HL-60 (cell line): ENCODE measurements at places on chromosomes 16 and 17.
A peak's percentile ranks its signal among the peaks of the same experiment; 100 is the strongest.

DNA sequence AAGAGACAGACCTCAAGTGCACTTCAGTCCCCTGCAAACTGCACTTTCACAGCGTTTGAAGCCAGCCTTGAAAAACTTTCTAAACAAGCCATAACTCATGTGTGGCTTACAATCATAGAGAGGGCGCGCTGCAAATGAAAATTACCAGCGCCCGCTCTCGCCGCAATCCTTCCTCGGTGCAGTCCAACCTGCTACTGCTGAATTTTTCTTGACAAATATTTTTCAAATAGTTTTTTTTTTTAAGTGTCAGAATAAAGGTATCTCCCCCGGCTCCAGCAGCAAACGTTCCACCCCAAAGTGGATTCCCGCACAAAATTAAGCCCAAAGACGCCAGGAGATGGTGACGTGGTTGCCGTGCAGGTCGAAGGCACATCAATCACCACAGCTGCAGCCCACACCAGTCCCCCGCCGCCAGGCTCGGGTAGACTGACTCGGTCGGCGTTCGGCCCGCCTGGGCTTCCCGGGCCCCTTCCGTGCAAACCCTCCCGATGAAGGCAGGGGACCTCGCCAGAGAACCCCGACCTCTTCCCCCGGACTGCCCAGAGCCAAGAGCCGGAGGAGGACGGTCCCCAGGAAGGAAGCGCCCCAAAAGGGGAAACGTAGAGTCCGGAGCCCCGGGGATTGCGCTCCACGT is 630 bp downstream of the GRB2 start:
- peak; percentile 51 for DNase-seq

DNA sequence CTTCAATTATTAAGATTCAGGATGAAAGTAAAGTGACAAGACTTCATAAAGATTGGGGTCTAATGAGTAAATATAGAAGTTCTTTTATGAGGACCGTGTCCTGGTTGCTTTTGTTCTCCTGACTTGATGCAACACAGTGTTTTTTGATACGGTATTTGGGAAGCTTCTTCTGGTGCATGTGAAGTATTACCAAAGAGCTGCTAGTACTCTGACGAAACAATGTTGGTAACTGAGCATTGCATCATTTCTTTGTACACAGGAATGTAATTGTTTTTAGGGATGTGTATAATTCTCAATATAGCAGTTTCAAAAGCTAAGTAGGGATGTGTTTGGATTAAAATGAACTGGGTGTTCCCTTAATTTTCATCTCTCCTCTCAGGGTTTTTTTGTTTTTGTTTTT is 15.9 kb downstream of the KPNB1 start:
- peak; percentile 71 for DNase-seq

DNA sequence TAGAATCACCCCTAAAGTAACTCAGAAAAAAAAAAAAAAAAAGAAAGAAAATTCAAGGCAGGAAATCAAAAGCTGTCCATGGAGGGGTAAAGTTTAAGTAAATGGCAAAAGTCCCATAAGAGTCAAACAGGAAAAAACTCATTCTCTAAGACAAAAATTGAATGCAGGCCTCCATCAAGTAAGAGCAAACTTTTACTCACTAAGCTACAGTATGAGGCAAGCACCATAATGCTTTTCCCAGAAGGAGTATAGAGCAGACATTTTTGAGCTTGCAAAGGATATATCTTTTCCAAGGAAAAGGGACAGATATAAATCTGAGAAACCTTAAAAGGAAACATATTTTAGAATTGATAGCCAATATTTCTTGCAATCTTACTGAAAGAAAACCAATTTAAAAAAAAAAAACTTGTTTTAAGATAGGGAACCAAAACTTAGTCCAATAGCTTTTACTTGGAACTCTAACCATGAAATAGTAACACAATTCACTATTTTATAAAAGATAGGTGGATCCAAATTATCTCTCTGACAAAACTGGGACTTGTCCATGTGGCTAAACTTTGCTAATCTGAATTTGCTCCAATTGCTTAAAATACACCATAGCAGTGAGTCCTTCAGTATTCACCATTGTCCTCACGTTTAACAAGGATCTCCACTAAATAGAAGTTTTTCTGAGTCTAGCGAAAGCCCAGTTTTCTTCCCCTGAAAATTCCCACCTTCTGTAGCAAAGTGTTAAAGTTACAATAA is 99.8 kb downstream of the CDH11 start:
- DNase-seq, result no peak

- DNase-seq, result no peak
Measured at GRCh38 chr17:56641894-56642293, 48.4 kb downstream of the NOG start.

GRCh38 chr17:66965801-66966262 is 1.3 kb downstream of the CACNG4 start:
- DNase-seq, result no peak

GRCh38 chr17:57955183-57955931 is at the start of gene CUEDC1:
TSS of gene CUEDC1 (minus strand) at chr17:57955412. CDS start at chr17:57885564, 69,848 bp downstream.
- DNase-seq, result peak; percentile 63
